ENCODE measurements at places on chromosomes 13 and 19.

DNA sequence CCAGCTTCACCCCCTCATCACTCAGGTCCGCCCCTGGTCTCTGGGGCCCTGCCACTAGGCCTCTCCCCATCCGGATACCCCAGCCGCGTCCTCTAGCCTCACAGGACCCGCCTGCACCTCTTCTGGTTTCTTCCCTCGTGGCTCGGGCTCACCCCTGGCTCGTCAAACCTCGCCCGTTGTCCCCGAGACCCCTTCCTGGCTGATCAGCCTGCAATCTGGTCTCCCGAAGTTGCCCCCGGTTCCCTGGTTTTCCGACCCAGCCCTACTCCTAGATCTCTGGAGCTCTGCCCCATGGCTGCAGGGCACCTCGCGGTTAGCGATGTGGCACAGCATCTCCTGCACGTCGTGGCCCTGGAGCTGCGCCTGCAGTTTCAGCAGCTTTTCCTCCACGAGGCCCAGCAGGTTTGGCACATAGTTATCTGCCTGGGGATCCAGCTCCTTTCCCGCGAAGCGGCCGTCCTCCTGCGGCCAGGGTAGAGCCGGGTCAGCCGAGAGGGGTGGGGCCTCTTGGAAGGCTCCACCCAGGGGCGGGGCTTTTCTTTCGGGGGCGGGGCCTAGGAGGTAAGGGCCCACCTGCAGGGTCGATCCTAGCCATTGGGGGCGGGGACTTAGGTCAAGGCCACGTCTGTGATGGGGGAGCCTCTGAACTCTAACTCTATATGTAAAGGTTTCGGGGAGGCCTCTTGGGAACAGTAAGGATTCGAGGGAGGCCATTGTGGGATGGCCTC is 2.4 kb upstream of the RGL3 start:
- DNase-seq = no peak

- DNase-seq = no peak
Measured at GRCh38 chr19:47351548-47351947, 2.4 kb downstream of the DHX34 start.

DNA sequence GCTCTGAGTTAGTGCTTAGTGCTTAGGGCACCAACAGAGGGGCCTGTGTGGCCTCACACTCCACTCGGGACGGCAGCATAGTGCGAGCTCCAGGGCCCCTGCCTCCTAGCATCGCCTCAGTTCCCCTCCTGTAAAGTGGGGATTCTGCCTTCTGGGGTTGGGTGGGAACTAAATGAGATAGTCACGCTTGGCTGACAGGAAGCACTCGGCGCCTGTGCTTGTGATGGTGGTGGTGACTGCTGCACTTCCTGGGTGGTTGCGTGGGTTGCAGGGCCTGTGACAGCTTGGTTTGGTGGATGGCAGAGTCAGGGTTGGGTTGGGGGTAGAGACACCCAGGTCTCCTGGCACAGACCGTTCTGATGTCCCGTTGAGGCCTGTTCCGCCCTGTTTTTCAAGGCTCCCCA is 7.7 kb downstream of the PLEKHF1 start:
- DNase-seq = no peak

GRCh38 chr13:20188667-20189553 is 3.8 kb downstream of the GJB2 start:
- DNase-seq = no peak

DNA sequence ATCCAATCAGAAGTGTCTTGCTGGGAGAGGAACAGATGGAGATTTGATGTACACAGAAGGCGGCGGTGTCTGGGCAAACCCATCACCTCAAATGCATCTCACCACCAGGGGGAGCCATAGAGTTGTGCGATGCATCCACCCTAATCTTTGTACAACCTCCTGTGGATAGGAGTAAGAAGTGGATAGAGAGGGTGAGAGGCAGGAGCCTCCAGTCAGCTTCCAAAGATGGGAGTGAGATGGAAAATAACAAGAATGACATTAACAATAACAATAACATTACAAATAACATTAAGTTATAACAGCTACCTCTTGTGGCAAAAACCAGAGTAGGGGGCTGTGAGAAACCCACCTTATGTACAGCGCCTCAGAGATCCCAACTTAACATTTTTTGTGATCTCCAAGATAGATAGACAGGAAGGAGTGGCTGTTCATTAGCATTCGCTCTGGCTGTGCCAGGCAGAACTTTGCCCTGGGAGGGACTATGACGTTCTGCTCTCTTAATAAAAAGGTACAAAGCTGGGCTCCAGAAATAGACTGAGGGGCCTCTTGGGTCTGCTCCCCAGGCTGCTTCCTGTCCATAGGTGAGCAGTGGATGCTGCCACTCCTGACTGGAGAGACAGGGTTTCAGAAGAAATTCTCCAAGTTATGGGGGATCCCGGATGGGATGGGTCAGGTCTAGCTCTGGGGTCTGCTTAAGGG is 5.2 kb upstream of the CEACAM18 start:
- peak; percentile 22 for DNase-seq

- DNase-seq = no peak
Measured at GRCh38 chr13:24459726-24460125, 52.9 kb downstream of the PARP4 start.

GRCh38 chr19:19782783-19783182 is 38.8 kb downstream of the ZNF506 start:
- no peak for DNase-seq

- DNase-seq = no peak
Measured at GRCh38 chr13:99031832-99032231, 54.0 kb upstream of the DOCK9 start.

DNA sequence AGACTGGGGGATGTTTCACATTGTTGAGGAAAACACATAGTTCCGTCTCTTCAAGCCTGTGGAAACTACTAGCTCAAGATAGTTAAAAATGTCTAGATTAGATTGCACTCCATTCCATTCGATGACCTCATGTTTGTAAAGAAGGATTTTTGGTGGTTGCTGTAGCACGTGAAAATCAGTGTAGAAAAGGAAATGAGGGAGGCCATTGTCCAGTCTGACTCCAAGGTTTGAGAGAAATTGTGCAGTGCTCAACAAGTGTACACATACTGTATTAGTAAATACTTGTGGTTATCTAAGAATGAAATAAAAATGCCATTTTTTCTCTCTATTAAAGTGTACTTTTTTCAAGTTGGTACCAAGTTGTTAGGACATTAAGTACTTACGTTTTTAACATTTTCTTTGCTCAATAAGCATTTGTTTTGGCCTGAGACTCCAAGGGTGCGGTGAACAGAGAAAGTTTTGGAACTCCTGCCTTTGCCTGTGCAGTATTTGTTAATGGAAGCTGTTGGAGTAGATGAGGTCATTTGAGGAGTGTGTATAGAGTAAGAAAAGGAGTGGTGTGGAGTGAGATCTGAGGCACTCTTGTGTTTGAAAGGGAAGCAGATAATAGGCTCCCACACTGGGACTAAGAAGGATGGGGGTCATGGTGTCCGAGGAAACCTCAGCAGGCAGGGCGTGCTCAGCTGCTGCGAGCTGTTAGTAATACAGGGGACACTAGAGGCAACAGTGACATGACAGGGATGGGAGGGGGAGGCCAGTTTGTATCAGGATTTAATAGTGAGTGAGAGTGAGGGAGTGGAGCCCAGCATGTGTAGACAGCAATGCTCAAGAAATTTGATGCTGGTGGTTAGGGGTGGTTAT is 4.4 kb downstream of the WASF3 start:
- DNase-seq = no peak

DNA sequence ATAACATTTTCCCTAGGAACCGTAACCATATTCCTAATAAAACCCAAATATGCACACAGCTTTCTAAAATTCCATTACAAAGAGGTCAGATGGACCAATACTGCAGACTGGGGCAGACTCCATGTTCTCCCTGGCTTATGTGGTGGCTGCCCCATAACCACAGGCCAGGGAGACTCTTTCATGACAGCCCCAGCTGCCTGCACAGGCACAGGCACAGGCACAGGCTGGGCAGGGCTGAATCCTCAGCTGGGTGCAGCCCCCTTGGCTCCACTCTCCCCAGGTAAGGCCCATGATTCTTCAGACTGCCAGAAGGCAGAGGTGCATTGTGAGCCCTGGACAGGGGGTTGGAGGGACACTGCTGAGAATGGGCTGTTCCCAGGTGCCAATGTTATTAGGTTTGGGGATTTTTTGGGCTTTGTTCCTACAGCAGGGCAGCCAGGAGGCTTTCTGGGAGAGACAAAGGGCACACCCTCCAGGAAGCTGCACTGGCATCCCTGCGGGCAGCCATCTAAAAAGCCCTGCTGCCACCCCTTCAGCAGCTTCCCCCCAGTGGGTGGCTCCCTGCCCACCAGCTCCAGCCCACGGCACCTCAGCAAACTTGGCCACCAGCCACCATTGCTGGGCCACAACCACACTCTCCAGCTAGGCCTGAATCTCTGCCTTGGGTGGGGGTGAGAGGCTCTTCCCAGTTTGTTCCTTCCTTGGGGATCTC is 20.0 kb downstream of the DOCK9 start:
- no peak for DNase-seq

GRCh38 chr19:41265395-41266153 is 1.4 kb downstream of the HNRNPUL1 start:
- no peak for DNase-seq

DNA sequence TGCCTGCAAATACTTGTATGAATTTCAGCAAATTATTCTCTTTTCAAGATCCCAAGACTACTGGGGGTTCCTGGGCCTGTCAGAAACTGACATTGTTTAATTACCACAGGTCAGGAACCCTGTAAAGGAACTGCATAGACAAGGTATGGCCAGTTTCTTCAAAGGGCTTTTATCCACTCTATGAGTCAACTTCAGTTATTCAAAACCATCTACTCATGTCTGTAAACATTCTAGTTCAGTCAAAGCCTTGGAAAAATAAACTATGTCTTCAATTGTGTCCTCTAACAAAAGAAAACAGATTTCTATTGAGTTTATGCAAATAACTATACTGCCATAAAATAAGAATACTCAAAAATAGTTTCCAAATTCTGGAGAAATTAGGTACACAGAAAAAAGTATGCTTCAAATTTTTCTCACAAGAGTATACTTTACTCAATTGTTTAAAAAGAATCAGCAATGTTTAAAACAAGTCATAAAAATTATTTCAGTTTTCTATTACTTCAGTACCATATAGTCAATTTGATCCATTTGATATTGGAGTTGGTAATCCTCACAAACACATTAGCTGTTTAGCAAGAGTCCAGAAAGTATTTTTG is 486.4 kb upstream of the PCDH20 start:
- DNase-seq = no peak

GRCh38 chr19:8505680-8506401 is 3.4 kb upstream of the PRAM1 start:
- DNase-seq = peak; percentile 7

DNA sequence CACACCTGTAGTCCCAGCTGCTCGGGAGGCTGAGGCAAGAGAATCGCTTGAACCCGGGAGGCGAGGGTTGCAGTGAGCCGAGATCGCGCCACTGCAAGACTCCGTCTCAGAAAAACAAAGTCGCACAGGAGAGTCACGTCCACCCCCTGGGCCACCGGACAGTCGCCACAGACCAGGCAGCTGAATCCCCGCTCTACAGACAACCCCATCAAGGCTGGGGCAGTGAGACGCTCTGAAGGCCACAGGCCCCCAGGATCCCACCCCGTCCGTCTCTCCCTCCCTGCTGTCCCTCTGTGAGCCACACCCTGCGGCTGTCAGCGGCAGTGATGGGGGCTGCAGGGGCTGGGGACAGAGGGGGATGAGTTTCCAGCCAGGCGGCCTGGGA is 15.5 kb upstream of the PTBP1 start:
- no peak for DNase-seq

DNA sequence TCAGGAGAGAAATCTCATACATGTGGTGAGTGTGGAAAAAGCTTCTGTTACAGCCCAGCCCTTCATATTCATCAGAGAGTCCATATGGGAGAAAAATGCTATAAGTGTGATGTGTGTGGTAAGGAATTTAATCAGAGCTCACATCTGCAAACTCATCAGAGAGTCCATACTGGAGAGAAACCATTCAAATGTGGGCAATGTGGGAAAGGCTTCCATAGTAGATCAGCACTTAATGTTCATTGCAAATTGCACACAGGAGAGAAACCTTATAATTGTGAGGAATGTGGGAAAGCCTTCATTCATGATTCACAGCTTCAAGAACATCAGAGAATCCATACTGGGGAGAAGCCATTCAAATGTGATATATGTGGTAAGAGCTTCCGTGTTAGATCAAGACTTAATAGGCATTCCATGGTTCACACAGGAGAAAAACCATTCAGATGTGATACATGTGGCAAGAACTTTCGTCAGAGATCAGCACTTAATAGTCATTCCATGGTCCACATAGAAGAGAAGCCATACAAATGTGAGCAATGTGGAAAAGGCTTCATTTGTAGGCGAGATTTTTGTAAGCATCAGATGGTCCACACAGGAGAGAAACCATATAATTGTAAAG is 15.2 kb downstream of the ZNF221 start:
- no peak for DNase-seq

DNA sequence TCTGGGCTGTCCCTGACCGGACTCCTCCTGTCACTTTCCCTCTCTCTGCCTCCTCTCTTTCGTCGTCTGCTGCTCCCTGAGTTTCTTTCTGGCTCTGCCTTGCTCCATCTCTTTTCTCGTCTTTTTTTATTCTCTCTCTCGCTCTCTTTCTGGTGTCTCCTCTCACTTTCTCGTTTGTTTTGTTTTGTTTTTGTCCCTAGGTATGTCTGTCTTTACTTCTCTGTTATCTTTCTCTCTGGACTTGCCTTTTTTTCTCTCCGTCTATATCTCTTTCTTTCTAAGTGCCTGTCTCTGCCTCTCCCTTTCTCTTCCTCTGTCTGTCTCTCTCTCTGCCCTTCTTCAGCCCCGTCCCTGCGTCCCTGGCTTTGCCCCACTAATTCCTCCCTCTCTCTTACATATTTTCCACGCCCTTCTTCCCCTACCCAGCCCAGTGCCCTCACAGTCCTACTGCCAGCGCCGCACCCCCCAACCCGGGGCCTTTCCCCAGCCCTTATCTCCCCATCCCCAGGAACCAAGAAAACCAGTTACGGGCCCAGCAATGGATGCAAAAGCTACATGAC is 48.1 kb upstream of the SHKBP1 start:
- no peak for DNase-seq

- no peak for DNase-seq
Measured at GRCh38 chr13:51097353-51098043, 13.6 kb downstream of the C13orf42 start.

DNA sequence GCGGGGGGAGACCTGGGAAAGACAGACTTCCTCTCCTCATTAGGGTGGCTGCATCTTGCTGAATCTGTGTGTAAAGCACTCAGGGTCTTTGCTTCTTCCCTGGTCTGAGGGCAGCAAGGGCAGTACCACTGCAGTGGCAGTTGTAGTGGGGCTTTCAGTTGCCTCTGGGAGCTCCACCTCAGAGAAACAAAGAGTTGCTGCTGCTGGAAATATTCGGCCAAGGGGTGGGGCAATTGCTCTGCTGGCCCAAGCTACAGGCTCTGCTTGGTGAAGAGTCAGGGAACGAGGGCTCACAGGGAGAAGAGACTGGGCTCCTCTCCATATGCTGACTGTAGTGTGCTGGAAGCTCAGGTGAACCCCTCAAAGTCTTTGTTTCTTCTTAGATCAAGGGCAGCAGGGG is 52.5 kb downstream of the POSTN start:
- no peak for DNase-seq

- DNase-seq = no peak
Measured at GRCh38 chr19:14795078-14795721, 16.8 kb upstream of the ADGRE2 start.

DNA sequence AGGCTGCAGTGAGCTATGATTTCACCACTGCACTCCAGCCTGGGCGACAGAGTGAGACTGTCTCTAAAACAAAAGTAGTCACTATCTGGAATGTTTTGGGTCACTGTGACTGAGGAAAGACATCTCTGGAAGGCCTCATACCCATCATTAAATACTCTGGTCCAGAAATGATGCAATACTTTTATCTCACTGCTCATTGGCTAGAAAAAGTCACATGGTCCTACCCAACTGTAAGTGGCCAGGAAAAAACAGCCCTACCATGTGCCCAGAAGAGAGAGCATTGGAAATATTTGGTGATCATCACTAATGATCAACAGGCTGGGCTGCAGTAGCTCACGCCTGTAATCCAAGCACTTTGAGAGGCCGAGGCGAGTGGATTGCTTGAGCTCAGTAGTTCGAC is 29.8 kb downstream of the PNPLA6 start:
- no peak for DNase-seq

Data from NCI-H187 (cell line).